Myocyte (in vitro differentiated cells): ENCODE measurements at places on chromosomes 13 and 19. TPM values are rescaled to one million over a fixed set of nuclear protein-coding genes. Genes with fewer than 3 reads are reported as not detected.

The CGB3 gene
- not detected in 2 replicates for total RNA-seq

The C13orf46 gene
- not detected in 2 replicates for total RNA-seq

The ABHD8 gene
- total RNA-seq, result 24.0 and 24.8 TPM in 2 replicates

The OSCAR gene
- 0.10 TPM in 1 of 2 replicates, not detected in the other for total RNA-seq

The FSD1 gene
- total RNA-seq, result 2.3 and 2.6 TPM in 2 replicates

The PSG3 gene
- not detected in 2 replicates for total RNA-seq

DNA sequence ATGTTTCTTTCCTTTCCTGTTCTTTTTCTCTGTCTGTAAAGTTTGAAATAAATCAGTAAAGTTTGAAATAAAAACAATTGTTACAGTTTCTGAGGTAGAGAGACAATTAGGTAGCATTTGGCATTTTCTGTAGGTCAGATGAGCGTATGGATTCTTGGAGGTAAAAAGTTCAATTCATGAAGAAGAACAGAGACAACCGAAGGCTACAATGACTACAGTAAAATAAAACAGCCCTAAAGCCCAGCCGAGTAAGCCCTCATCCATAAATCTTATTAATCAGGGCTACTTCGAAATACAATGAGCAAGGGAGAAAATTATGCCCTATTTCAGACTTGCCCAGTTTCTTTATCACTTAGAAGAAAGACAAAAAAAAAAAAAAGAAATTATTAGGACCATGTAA, 941.9 kb upstream of the SLC10A2 start:
- no peak for DNase-seq

- DNase-seq, result no peak
These were observed 3.8 kb upstream of the ZNF681 start for GRCh38 chr19:23762548-23762883.

GRCh38 chr19:53518121-53518520, 19.8 kb upstream of the ZNF331 start:
- no peak for DNase-seq

GRCh38 chr19:55340784-55341147, 1.1 kb downstream of the KMT5C start:
- DNase-seq, result peak; percentile 52

GRCh38 chr19:38867171-38867780, 10.8 kb downstream of the RINL start:
- peak; percentile 76 for DNase-seq

DNA sequence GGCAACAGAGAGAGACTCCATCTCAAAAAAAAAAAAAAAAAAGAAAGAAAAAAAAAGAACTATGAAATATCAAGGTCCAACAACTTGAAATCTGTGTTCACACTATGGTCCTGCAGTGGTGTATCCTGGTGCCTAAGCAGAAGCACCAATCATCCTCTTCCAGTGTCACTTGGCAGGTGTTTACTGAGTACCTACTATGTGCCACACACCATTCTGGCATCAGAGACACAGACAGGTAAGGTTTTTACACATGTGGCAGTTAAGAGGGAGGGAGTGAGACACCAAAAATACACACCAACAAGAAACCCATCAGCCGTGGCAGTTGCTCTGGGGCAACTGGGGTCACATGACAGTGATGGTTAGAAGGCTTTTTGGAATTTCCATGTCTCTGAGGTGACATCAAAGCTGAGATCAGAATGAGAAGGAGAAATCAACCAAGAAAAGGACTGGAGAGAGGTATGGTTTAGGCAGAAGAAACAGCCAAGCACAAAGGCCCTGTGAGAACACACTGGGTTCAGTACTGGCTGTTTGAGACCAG, 17.6 kb downstream of the PBX4 start:
- DNase-seq, result no peak

DNA sequence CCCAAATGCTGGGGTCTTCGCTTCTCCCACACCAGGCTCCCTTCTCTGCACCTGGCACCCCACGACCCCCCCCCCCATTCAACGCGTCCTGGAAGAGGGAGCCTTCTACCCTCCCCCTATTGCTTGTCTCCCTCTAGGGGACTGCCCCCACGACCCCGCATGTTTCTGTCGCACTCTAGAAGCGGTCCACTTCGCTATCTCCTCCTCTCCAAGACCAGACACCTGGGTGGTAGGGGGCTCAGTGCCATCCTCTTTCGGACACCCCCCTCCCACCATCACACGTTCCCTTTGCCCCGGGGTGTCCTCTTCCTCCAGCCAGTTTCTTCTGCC, 1.5 kb downstream of the TGFB1 start:
- DNase-seq, result no peak

DNA sequence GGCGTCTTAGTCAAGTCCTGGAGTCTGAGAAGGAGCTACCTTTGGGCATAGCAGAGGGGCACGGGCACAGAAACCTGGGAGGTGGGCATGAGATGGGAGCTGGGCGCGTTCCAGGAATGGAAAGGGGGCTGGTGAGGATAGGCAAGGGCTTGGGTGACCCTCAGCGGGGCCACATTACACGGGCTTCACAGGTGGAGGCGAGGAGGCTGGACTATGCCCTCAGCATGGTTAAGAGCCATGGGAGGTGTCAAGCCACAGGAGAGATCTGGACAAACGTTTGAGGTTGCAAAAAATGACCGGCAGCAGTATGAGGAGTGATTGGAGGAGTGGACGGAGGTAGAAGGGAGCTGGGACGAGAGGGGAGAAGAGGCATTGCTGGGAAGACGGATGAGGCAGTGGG, 21.5 kb downstream of the NECTIN2 start:
- no peak for DNase-seq

DNA sequence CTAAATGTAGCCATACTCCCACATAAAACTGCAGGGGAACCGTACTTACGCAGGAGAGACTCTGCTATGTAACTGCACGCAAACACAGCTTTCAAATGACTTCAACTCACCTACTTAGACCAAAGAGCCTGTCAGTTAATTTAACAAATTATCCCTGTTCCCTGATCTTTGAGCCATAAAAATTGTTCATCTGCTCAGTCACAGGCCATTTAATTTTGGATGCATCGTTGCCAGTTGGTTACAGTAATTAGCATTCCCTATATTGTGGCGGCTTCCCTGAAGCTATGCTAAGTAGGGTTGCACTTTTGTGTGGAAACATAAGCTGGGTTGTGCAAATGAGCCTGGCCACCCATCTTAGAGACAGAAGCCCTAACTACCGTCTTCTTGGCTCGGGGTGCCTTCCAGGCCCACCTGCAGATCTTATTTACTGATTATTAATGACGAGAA, 21.2 kb upstream of the OBI1 start:
- no peak for DNase-seq

GRCh38 chr13:87778128-87778527, 107.0 kb downstream of the SLITRK5 start:
- no peak for DNase-seq
